ENCODE measurements at places on chromosomes 2 and 18.

- no peak for DNase-seq
Measured at GRCh38 chr2:98036349-98037000, 40.7 kb upstream of the TMEM131 start.

DNA sequence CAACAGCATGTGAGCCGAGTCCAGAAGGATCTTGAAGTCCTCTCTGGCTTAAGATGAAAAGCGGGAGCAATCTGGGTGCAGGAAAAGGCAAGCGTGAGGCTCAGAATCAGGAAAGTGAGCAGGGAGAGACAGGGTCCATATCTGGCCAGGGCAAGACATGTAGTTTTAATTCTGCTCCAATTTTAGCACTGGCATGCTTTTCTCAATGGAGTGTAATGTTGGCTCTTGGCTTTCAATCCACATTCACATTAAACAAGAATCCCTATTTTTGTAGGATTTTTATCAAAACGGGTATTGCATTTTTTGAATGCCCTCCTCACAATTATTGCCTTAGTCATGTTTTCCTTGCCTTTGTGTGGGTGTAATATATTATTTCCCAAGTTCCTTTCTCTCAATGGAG, 6.0 kb downstream of the SPATA3 start:
- DNase-seq = no peak

GRCh38 chr2:74427551-74427950, 6.0 kb downstream of the WDR54 start:
- DNase-seq = no peak

DNA sequence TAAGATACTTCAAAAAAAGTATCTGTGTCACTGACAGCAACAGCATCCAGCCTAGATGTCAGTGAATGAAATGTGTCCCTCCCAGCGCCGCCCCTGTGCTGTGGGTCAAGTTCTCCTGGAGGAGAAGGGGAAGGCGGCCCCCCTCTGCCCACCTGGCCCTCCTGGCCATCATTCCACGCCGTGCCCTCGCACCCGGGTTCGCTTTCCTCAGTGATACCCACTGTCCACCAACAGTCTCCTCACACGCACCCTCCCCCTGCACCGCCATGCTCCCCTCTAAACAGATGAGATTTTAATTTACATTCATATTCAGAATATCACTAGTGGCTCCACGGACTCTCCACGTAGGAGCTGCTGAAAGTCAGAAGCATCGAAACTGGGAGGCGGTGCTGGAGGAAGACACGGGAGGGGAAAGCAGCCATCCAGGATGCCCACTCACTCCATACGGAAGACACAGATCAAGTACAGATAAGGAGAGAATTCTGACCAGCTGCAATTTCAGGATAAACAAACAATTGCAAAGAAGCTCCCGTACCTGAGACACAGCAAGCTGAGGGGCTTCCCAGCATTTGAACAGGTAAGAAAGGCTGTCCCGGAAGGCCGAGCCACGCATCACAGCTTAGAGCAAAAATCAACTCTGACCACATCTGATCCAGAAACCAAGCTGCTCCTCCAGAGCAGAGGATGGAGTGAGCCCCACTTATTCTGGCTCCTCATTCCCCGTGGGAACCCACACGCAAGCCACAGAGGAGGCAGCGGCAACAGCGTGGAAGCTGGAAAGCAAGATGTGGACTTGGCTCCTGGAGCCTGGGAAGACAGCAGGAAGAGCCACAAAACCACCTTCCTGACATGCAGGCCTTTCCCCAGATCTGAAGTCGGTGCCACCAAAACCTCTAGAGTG, 49.7 kb downstream of the PXDN start:
- no peak for DNase-seq

DNA sequence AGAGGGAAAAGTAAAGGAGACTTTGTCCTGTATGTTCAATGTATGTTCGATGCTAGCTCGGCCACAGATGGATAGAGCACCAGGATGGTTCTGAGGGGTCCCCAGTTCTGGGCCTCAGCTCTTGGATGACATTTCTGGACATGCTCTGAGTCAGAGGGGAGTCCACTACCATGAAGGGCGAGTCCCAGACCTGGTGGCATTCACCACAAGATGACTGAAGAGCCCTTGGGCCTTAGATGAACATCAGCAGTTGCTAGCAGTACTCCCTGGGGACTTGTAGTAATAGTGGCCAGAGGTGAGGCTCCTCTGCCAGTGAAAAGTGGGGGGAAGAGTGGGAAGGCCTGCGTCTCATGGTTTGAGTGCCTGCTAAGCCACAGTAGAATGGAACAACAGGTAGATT, 109.5 kb downstream of the GRB14 start:
- no peak for DNase-seq

- no peak for DNase-seq
Measured at GRCh38 chr2:2762913-2763312, 431.8 kb upstream of the MYT1L start.

- peak; percentile 50 for DNase-seq
Measured at GRCh38 chr18:44564922-44565321, 115.8 kb upstream of the SETBP1 start.
